Activated CD4-positive, alpha-beta T cell treated with anti-CD3 and anti-CD28 coated beads, Interleukin-2, amount 10 ng/mL, durations not matched to agents 24 days and 14 days (primary cell): ENCODE measurements at places on chromosomes 7 and 10.

DNA sequence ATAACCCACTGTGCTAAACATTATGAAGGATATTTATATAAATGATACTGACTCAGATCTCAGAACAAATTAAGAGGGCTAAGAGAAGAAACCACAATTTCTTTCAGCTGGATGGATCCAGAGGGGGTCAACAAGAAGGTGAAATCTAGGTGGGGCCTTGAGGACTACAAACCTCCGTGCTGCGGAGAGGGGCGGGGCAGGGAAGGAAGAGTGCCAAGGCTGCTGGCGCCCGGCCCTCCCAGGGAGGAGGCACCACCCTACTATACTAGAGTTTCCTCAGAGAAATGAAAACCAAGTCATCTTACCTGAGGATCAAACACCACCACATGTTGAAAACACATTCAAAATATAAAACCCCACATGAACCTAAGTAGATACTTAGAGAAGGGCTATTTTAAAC is 29.3 kb upstream of the CRYGN start:
- no peak for DNase-seq

GRCh38 chr7:128922496-128923410 is 12.2 kb upstream of the KCP start:
- no peak for DNase-seq

- DNase-seq = no peak
Observed at GRCh38 chr7:115674467-115675024, 356.0 kb downstream of the TFEC start.

GRCh38 chr10:74034301-74034700 is 36.4 kb downstream of the VCL start:
- no peak for DNase-seq

GRCh38 chr7:28626624-28627262 is 214.4 kb downstream of the CREB5 start:
- peak; percentile 61 for DNase-seq

GRCh38 chr10:118840071-118840775 is 85.5 kb upstream of the CACUL1 start:
- peak; percentile 73 for DNase-seq

DNA sequence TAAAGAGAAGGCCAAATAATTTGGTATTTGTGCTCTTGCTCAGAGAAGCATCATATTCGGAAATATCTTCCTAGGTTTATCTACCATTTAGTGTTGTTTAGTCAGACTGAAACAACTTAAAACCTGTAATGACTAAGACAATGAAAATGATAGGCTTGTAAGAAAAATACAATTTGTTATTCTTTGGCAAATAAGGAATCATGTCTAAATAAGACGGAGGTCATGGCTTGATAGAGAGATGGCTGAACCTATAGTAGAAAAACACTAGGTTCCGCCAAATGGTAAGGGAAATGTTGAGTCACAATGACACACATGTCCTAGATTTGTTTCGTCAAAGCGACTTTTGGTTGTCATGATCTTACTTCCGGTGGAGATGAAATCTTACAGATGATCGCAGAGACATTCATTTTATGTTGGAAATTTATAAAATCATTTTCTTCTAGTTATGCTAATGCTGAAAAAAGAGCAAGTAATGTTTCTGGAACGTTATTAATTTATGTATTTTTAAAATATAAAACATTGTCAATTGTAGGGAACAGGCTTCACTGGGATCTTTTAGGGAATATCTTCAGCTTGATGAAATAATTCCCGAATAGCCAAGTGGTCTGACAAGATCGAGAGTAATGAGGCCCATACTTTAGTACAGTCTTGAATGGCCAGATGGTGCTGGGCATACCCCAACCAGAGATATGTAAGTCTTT is 1.0 kb downstream of the SRGN start:
- peak; percentile 90 for DNase-seq

GRCh38 chr7:83271212-83272099 is 108.8 kb upstream of the PCLO start:
- DNase-seq = no peak

DNA sequence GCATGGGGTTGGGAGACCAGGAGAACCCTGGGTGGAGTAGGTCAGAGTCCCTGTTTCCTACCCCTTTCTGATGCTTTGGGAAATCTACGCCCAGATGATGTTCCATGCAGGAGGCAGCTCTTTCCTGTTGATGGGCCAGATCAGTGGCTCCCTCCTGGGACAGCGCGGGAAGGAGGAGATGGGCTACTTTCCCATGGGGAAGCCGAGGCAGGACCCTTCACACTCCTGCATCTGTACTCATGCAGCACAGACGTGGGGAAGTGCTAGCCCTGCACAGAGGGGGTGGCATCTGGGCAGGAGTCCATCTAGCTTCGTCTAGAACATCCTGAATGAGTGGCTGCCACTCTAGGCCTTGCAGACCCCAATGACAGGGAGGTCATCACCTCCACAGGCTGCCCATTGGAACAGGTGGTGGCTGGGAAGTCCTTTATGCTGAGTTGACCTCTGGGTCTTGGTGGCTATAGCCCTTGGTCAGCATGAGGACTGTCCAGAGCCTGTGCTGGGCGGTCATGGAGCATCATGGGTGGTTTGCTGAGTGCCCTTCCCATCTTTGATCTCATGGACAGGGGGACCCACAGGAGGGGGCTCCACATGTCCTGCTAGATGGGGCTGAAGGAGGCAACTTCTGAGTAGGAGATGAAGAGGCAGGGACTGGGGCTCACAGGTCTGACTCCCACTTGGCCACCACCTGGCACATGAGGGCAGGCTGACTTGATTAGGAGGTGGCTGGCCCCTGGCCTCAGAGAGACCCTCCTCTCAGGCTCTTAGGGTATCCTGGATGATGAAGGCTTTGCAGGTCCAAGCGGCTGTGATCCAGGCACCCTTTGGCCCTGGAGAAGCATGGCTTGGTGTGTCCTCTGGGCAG is 24.6 kb downstream of the RAMP3 start:
- DNase-seq = no peak

GRCh38 chr10:72310241-72310633 is 36.5 kb downstream of the DDIT4 start:
- no peak for DNase-seq

DNA sequence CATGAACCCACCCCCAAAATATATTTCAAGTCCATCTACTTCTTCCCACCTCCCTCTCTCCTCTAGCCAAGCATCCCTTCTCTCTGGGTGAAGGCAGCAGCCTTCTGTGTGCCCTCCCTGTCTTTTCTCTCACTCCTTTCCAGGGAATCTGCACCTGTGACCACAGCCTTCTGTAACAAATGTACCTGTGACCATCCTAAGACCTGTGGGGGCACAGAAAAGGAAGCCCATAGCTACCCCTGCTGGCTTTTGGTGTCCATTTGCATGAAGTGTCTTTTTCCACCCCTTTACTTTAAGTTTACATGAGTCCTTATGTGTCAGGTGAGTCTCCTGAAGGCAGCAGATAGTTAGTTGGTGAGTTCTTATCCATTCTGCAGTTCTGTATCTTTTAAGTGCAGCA is 2.0 kb upstream of the TBXAS1 start:
- DNase-seq = no peak

DNA sequence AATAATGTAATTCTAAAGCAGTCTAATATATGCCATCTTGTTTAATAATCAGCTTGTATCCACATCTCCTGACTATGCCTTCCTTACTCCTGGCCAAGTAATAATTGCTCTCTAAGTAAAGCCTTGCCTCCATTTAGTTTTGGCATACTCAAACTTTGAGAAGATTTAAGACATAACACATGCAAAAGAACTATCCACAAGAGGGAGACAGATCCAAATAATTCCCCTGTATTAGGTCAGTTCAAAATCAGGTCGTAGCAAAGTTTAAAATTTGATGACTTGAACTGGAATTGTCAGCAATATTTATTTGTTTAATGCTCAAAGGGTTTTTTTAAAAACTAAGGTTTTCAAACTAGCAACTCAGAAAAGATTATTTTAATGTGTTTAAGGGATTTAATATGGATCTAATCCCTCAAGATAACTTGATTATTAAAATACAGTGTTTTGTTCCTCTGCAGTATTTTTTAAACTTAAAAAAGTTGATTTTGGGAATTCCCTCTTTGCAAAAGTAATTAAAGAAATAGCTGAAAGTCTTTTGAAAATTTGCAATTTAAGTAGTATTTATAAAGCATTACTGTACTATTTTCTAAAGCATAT is 95.3 kb downstream of the HDAC9 start:
- no peak for DNase-seq

- DNase-seq = no peak
Observed at GRCh38 chr7:134599371-134599770, 47.3 kb upstream of the BPGM start.

- no peak for DNase-seq
Observed at GRCh38 chr7:116446212-116446855, 53.2 kb upstream of the CAV2 start.

GRCh38 chr7:18680576-18680975 is 185.0 kb downstream of the HDAC9 start:
- no peak for DNase-seq

DNA sequence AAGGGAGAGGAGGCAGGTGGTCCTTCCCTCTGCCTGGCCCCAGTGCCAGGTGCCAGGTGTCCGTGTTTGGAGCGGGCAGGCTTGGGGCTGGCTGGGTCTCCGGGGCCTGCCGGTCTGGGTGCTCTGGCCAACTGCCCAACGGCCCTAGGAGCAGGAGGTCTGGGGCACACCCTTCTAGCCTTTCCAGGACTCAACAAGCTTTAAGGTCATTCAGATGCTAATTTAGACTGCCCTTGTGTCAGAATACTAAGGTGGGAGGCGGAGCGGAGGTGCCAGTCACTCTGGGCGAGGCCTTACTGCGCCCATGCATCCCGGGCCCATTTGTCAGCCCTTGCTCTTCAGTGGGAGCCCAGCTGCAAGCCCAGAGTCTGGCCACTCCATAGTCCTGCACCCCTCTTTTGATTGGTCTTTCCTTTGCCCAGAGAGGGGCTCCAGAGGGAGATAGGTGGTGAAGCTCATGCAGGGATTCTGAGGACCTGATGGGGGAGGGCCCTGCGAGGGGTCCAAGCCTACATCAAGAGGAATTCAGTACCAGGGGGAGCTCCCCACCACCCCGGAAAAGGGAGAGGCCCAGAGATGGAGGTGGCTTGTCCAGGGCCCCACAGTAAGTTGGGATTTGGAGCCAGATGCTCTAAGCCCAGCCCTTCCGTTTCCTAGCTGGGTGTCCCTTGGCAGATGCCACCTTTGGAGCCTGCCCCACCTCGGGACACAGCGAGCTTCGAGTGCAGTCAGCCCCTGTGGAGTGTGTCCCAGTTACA is 1.3 kb downstream of the PGAM2 start:
- DNase-seq = no peak

GRCh38 chr10:132438091-132439024 is 41.4 kb downstream of the PWWP2B start:
- no peak for DNase-seq

- DNase-seq = no peak
Observed at GRCh38 chr7:91013078-91013477, 251.2 kb upstream of the FZD1 start.

- no peak for DNase-seq
Observed at GRCh38 chr10:122102869-122103525, 114.0 kb downstream of the TACC2 start.

GRCh38 chr7:122465296-122465695 is 160.7 kb upstream of the FEZF1 start:
- DNase-seq = no peak

GRCh38 chr7:7858559-7858958 is 110.0 kb upstream of the GLCCI1 start:
- DNase-seq = no peak

- DNase-seq = no peak
Observed at GRCh38 chr10:125984865-125985495, 88.6 kb downstream of the FANK1 start.

DNA sequence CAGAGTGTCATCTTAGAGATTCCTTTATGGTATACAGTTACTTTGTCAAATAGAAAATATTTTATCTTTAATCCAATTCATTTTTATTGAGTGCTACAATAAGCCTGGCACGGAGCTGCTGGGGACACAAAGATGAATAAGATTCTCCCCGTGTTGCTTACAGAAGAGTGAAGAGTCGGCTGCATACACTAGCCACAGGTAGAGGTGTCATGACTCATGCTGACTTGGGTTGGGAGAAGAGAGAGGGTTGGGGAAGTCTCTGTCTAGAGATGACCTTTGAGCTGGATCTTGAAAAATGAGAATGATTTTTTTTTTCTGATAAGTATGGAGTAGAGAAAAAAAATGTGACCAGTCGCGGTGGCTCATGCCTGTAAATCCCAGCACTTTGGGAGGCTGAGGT is 289.9 kb upstream of the CELF2 start:
- no peak for DNase-seq

- DNase-seq = no peak
Observed at GRCh38 chr7:40133561-40134427, 628 bp downstream of the MPLKIP start.

- DNase-seq = no peak
Observed at GRCh38 chr10:28796606-28797512, 119.5 kb downstream of the BAMBI start.

DNA sequence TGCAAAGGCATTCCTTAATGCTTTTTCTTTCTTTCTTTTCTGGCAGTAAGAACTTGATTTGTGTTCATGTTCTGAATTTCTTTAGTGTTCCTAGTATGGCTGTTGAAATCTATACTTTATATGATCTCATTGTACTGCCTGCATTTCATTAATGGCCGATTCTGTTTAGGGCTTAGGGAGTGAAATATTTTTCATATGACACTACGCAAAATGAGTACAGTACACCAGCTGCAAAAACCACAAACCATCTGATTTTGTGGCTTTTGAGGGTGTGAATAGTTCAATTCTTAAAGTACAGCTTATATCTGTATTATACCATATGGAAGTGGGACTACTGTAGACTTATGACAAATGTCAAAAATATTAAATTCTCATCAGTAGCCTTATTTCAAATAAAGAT is 69.1 kb upstream of the FOXP2 start:
- DNase-seq = no peak

GRCh38 chr10:108180878-108181277 is 1016.4 kb upstream of the SORCS1 start:
- DNase-seq = no peak

- DNase-seq = no peak
Observed at GRCh38 chr10:75712242-75712880, 280.9 kb downstream of the LRMDA start.

GRCh38 chr10:110363572-110364411 is 59.1 kb upstream of the SMNDC1 start:
- DNase-seq = no peak

GRCh38 chr10:25631471-25631870 is 302.6 kb upstream of the MYO3A start:
- no peak for DNase-seq

DNA sequence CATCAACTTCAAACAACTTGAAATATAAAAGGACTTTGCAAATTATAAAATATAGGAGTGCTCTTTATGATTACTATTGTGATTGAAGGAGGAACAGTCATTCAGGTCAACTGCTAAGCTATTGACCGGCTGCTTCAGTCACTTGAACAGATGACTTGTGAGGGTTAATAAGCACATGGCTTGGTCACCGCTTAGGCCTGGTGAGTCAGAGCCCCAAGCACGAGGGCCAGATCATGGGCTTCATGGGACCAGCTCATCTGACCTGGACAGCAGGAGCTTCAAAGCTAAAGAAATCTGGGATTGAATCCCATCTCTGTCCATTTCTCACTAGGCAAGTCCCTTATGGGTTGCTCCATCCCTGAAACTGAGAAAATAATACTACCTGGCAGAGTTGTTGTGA is 60.4 kb upstream of the ADO start:
- DNase-seq = no peak

GRCh38 chr7:44100458-44101302 is 3.5 kb upstream of the AEBP1 start:
- DNase-seq = no peak

GRCh38 chr10:122485670-122486069 is 24.3 kb downstream of the HTRA1 start:
- DNase-seq = no peak
